ENCODE measurements at places on chromosomes 7 and 10. TPM values are rescaled to one million over a fixed set of nuclear protein-coding genes. Genes with fewer than 3 reads are reported as not detected.
A peak's percentile ranks its signal among the peaks of the same experiment; 100 is the strongest.

The LIPM gene
- polyA plus RNA-seq, result not detected

The BMPER gene
- 40.5 TPM for polyA plus RNA-seq

DNA sequence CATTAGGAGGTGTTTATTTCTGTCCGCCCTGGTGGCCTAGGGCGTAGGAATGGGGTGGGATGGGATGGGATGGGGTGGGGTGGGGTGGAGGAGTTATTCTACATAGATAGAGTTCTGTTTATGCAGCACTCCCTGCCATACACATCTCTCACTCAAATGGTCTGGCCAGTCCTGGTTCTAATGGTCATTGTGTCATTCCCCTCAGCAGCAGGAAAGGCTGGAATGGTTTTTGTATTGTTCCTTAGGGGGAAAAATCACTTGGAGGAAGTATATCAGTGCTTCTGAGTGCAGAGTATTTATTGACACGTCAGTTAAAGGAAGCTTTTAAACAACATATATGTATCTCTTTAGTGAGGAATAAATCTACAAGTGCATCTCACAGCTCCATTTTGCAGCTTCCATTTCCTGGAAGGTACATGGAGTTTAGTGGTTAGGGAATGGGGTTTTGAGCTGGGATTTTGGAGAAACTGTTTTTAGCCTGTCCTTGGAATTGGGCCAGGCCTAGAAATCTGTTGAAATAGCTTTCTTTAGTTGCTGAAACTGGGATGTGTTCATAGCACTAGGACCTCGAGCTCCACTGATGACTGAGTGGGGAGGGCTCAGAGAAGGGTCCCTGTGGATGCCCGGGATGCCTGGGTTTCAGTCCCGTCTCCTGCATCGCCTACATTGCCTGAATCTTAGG, 8.3 kb downstream of the TSPAN14 start:
- DNase-seq, result peak; percentile 56

- no peak for DNase-seq
These were observed 255.1 kb upstream of the LRRN3 start for GRCh38 chr7:110835849-110836248.

The ITPRID1 gene
- not detected for polyA plus RNA-seq

DNA sequence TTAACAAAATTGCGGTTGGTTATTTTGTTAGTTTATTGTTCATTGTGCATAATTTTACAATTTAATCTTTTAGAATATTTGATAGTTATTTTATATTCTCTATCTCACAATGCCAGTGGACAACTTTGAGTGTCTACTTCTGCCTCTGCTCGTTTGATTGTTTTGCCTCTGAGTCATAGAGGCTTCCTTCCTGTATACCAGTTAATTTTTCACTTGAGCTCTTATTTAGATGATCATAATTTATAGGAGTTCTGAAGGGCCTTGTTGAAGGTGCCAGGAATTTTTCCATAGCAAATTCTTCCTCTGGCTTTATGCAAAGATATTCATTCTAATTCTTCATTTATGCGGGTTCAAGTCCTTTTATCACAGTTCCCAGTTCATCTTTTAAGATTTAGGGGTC, 5.2 kb upstream of the MALRD1 start:
- DNase-seq, result no peak

DNA sequence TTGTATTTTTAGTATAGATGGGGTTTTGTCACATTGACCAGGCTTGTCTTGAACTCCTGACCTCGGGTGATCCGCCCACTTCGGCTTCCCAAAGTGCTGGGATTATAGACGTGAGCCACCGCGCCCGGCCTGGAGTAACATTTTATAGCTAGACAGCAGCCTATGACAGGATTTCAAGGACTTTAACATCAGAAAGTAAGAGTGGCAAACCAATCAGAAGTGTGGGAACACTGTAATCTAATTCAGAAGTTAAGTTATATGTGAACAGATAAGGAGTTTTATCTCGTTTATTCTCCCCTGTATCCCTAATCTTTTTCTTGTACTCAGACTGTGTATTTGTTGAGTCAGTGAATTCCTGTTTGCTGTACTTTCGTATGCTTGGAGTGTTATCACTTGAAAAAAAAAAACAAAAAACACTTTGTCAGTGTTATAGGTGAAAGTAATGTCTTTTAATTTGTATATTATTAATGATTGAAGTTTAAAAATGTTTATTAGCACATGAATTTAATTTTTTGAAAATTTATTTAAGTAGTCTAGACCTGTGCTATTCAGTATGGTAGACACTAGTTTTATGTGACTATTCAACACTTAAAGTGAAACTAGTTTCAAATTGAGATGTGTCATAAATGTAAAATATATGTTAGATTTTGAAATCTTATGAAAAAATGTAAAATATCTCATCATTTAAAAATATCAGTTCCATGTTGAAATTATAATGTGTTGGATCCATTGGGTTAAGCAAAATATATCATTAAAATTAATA, 38.6 kb downstream of the RSBN1L start:
- DNase-seq, result no peak

The IFIT3 gene
- polyA plus RNA-seq, result 10.4 TPM

DNA sequence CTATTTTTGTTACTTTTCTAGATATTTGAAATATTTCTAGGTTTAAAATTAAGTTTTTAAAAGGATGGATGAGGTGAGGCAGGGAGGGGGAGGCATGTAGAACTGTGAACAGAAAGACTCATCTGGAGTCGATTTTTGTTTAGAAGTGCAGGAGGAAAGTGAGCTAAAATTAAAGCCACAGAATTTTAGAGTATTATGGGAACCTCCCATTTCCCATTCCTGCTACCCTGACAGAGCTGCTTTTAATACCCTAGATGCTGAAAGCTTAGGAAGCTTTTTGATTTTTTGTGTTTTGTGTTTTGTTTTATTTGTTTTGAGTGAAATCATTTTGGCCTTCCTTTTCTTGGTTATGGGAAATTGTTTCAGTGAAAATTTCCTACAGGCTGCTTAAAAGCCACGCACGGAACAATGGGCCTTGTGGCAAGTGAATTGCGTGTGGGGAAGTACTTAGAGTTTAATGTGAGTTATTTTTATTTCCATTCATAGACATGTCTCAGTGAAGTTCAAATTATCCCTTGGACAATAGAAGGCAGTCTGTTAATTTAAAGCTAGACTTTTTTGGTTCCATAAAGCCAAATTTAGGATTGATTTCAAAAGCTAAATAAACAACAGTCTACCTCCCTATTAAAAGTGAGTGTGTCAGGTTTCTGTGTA, 102.0 kb upstream of the HDAC9 start:
- no peak for DNase-seq

The UNC5B gene
- 3.0 TPM for polyA plus RNA-seq

The TAS2R4 gene
- polyA plus RNA-seq, result 0.13 TPM

- DNase-seq, result no peak
These were observed 522.5 kb upstream of the DPP6 start for GRCh38 chr7:153529651-153530165.

The CHAT gene
- polyA plus RNA-seq, result not detected

DNA sequence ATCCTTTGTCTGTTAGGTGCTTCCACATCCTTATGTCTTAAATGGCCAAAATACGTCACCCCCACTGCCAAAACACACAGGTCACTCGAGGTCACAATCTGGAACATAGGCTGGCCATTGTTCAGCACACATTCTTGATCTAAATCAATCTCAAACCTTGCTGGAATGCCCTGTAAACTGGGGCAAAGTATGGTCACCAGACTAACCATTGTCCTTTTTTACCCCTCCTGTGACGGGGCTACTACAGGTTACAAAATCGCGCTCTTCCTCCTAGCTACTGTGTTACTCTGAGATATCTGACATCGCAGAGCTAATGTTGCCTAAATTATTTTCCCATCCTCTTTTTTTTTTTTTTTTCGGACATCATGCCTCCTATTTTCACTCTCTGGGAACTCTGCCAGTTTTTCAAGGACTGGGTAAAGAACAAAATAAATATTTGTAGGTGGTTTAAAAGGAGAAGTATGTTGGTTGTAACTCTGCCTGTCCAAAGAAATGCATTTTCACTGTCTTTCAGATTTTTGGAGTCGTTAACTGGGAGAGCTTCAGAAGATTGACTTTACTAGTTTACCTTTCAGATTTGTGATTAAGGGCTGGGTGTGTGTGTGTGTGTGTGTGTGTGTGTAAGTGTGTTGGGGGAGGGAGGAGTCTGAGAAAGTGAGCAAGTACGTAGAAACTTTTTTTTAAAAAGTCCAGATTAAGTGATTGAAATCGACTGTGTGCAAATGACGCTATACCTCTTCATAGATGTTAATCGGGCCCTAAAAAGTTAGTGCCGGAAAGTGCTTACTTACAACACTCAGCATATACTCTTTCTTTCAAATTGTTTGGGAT, 942 bp upstream of the KIAA1217 start:
- no peak for DNase-seq

DNA sequence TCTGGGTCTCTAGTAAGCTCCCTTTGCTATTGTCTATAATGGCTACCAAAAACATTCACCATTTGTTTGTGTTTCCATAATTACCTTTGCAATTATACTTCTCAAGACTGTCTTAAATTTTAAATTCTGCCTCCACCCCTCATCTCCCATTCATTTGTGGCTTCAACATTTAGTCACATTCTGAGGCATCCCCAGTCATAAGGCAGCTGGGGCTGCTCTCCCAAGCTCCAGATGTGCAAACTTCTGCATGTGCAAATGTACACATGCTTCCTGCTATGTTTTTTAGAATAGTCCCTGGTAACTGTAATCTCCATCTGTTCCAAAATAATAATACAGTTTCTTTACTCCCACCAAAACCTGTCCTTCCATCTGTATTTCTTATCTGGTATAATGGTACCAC, 97.3 kb downstream of the CDK6 start:
- peak; percentile 21 for DNase-seq
